ENCODE measurements at places on chromosomes 3 and 15. TPM values are rescaled to one million over a fixed set of nuclear protein-coding genes. Genes with fewer than 3 reads are reported as not detected.

Gene RGMA
- not detected for total RNA-seq

Gene CCDC54
- total RNA-seq, result not detected

DNA sequence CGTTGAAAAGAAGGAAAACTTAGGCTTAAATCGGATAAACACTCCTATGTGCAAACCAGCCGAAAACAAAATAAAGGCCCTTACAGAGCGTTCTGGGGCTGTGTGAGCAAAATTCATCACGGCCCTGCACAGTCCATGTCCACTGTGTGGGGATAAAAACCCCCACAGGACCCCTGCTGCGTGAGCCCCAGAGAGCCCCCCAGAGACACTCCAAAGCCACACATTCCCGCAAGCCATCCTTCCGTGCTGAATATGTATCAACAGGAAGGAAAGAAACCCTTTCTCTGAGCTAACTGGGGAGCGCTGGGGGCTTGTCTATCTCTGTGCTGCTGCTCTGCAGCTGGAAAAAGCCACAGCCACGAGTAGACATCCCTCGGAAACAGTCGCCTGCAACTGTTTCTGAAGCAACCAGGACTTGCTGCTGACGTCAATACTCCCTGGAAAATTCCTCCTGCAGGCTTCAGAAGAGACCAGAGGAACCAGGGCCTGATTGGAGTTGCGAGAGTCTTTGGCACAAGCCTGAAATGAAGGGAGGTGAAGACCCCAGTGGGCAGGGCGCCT, 72.7 kb downstream of the NUP210 start:
- no peak for DNase-seq

DNA sequence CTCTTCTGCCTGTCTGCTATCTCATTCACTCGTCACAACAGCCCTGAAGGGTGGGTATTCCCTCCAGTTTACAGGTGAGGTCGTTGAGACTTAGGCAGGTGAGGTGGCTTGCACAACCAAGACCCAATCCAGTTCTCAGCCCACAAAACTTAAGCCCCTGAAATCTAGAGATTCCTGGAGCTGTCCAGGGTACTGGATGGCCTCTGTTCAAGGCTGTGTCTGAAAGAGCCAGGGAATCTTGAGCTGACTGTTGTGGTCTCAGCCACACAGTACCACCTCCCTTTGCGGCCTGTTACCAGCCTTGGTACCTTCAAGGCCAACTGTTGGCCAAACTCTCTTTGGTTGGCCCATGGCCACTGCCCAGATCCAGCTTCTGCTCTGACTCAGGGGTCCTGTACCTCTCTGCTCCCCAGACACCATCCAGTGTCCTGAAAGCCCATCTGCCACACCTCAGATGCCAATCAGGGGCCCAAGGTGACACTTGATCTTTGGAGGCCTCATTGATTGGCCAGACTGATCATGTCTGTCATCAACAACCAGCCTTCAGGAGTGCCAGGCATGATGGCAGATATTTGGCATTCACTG, 10.9 kb upstream of the FAM107A start:
- no peak for DNase-seq
